ENCODE measurements at places on chromosomes 12 and 14.

DNA sequence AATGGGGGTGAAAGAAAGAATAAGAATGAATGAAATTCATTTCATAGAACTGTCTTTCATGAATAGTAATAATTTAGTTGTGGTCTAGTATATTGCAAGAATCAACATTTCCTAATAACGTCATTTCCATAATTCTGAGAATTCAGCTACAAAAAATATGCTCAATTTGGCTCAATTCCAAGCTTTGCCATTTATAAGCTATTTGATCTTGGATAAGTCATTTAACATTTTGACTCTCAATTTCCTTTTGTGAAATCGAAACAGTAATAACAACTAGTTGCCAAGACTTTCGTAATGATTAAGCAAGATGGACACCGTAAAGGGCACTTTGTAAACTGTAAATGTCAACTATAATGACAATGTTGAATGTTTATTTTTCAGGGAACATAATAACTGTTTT is 18.1 kb downstream of the NOS1 start:
- DNase-seq = no peak

DNA sequence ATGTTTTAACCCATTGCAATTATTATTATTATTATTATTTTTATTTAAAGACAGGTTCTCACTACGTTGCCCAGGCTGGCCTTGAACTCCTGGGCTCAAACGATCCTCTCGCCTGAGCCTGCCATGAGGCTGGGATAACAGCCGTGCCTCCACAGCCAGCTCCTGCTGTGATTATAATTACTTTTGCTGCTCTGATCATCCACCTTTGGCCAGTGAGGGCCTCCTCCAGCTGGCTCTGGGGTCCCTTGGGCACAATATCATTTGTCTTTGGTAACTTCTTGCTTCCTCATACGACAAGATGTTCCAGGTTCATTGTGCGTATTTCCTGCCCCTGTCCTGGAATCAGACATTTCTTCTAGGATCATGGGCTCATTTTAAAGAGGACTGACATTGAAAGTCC is 28.4 kb downstream of the LRTM2 start:
- DNase-seq = no peak

- no peak for DNase-seq
Observed at GRCh38 chr12:49689785-49690184, 17.4 kb downstream of the FMNL3 start.

DNA sequence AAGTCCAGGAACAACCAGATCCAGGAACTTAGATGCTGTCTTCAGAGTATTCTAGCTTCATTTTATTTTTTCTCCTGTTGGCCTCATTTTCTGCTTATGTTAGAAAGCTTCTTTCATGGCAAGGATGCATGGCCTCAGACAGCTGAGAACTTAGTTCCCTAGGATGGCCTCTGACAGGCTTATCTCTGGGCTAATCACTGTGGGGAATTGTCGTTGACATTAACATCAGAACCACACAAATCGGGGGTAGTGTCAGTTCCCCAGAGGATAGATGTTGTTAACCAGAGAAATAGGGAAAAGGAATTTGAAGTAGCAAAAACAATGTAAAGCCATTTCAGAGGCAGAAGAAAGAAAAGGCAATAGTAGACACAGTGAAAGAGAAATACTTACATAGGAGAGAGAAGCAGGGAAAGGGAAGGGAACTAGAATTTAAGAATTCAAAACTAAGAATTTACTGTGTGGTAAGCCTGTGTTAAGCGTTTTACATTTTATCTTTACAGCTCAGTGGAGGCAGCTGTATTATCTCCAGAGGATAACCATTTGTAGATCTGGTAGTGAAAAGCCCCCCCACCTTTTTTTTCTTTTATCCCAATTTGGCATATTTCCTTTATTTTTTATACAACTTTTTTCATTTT is 21.8 kb downstream of the FUT8 start:
- no peak for DNase-seq

GRCh38 chr12:121799842-121800693 is 3.7 kb upstream of the SETD1B start:
- DNase-seq = no peak

DNA sequence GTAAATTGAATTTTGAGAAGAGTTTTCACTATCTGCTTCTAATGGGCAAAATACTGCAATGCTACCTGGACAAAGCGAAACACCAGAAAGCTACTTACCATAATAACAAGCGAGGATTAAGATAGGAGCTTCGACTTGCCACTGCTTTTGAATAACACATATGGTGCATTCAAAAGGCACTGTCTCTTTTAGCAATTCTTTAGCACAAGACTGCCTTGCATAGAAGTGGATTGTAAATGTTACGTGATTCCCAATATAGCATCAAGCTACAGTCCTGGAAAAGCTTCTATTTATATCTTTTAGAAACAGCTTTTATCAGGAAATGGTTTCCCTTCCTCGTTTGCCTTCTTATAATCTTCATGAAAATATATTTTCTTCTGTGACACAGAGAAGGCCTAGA is 258.7 kb upstream of the PDE3A start:
- DNase-seq = no peak

DNA sequence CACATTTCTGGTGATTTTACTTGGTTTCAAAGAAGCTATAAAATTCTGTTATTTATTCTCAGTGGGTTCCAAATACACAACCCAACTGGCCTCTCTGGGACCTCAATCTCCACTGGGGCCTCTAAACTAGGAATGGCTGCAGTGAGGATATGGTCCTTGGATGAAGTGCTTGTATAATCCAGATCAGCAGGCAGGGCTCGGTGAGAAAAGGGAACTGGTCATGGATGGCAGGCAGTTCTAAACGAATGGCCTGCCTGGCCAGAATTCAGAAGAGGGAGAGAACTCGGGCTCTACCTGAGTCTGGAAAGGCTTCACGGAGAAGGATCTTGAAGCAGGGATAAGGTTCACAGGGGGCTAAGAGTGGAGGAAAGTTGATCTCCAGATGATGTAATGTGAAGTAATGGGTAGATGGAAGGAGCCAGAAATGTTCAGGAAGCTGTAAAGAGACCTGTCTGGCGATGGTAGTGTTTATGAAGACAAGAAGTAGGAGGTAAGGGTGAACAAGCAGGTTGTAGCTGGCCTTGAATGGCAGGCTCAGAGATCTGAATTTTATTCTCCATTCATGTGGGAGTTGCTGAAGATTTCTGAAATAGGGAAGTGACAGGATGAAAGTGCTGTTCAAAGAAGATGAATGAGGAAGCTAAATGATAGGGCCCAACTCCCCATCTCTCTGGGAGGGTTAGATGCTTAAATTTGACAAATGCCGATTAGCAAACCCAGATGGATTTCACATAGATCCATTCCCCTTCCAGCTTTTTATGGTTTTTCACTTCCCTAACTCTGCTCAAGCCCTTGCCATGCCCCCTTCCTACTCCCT is 31.5 kb upstream of the ANO6 start:
- no peak for DNase-seq

GRCh38 chr14:94034886-94035285 is 8.7 kb downstream of the OTUB2 start:
- no peak for DNase-seq

DNA sequence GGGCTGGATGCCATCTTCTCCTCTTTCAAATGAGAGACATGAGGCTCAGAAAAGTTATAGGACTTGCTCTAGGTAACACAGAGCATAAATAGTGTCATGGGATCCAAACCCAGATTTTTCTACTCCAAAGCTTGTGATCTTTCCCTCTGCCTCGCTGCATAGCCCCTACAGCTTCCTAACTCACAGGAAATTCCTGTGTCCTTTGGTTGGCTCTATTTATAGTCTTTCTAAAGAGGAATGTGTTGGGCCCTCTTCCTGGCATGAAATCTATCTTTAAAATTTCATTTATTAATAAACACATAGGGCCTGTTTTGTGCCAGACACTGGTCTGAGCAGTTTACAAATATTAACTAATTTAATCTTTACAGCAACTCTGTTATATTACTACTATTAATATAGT is 9.8 kb upstream of the KCNA5 start:
- no peak for DNase-seq

GRCh38 chr12:14828892-14829291 is 14.4 kb downstream of the ART4 start:
- no peak for DNase-seq

DNA sequence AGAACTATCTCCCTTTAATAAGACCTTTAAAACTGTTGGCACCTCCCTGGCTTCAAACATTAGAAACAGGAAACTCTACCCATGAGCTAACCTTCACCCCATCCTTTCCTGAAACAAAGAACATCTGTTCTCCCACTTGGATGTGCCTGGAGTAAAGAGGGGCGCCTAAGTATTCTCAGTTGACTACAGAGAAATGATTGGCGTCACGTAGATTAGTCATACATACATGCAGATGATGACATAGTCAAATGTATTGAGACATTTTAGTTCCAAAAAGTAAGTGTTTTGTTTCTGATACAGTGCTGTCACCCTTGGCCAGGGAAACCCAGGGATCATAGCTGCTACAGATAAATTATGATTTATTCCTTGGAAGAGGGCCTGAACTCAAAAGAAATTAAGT is 260.0 kb upstream of the PLEKHG7 start:
- DNase-seq = no peak

DNA sequence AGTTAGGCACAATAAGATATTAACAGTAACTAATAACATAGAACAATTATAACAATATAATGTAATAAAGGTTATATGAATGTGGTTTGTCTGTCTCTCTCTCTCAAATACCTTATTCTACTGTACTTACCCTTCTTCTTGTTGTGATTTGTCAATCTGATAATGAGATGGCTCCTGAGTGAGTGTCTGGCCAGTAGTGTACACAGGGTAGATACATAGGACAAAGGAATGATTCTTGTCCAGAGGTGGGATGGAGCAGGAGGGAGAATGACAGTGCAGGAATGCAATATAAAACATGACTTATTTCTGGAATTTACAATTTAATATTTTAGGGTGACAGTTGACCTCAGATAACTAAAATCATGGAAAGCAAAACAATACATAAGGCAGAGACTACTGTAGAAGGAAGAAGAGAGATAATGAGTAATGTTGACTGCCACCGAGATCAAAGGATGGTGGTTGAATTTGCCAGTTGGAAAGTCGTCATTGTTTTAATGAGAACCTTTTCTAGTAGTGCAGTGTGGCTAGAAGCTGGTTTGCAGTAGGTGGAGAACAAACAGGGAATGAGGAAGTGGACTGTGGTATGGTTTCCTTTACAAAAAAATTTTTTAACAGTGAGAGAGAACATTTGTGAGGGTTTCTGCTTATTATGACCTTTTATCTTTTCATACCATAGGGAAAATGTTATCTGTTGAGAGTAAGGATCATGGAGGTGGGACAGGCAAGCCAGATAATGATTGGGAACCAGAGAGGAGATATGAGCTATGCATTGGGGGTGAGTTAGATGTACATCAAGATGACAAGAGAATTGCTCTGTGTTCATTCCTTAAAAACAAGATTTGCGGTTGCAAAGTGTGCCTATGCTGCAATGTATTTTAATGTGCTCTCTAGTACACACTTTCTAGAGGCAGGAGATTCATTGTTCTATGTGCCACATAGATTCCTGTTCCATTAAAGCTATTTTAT is 458.3 kb downstream of the BTG1 start:
- no peak for DNase-seq

DNA sequence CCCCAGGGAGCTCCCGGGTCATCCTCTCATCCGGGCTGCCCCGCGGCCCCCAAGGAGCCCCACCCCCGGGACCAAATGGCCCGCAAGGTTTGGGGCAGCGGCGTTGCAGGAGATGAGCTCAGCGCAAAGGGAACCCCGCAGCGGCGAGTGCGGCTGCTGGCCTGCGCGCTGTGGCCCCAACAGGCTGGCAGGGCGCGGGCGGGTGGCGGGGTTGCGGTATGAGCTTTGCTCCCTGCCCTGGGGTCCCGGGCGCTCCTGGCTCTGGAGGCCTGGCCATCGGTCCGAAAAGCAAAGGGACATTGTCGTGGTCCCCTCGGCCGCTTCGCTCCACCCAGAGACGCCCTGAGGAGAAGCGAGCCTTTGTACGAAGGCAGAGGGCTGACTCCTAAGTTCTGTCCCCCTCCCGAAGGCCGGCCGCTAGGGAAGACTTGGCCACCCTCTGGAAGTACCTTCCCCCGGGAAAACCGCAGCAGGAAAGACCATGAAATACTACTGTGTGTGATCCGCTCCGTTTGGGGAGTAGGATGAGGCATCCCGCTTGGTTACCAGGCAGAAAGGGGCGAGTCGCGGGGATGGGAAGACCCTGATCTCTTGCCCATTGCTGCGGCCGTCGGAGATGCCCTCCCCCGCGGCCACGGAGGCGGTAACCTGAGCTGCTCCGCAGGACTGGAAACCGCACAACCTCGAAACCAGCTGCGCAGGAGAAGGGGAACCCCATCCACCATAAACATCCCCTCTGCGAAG is 620 bp upstream of the NID2 start:
- DNase-seq = no peak

GRCh38 chr12:15796493-15797141 is 7.4 kb upstream of the EPS8 start:
- DNase-seq = peak; percentile 34

DNA sequence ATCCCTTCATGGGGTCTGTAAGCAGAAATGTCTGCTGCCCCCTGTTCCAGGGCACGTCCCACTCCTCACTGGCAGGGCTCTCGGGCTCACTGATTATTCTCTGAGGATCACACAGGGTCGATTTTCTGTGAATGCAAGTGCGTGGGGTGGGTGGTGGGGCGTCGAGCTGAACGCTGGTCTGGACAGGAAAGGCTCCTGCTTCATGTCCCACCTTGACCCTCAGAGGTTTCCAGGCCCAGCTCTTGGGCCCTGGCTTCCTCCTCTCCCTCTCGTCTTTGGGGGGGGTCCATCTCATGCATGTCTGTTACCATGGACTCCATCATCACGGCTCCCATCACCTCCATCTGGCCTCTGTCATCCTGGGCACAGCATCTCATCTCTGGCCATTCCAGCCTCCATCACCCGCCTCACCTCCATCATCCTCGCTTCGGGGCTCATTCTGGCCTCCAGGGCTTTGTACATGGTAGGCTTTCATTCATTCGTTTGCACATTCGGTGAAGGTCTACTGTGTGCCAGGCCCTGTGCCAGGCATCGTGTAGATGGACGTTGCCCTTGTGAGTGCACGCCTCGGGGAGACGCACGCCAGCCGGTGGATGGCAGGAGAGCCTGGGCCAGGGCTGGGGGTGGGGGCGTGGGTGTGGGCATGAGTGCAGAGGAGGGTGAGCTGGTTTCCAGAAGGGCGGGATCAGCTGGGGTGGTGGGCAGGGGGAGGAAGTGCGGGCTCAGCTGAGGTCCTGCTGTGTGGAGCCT is 34.7 kb downstream of the RTL1 start:
- no peak for DNase-seq

DNA sequence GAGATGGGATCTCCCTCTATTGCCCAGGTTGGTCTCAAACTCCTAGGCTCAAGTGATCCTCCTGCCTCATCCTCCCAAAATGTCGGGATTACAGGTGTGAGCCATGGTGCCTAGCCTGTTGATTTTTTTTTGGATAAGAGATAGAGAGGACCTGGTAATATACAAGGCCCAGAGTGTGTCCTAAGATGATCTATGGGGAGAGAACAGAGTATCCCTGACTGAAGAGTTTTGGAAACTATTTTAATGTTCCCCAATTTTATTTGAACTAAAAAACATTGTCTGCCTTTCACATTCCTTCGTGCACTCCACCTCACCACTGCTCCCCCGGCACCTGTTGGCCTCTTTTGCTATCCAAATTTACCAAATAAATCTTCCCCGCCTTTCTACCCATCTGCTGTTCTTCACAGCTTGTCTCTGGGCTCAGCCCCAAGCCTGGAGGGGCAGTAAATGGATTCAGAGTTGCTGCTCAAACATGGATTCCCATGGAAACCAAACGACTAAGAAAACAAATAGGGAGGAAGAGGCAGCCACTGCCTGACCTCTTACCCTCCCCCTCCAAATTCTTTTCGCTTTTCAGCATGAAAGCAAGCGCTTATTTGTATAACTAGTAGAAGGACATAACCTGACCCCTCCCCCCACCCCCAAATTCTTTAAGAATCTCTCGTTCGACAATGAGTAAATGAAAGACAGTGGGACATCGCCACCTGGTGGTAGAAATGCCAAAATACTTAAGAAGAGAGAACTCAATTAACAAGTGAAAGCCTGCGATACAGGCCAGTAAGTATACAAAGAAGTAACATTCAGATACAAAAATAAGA is 22.6 kb downstream of the OR10G3 start:
- peak; percentile 52 for DNase-seq

Measured in retinal pigment epithelial cell (primary cell).